ENCODE measurements at places on chromosomes 2 and 18.

DNA sequence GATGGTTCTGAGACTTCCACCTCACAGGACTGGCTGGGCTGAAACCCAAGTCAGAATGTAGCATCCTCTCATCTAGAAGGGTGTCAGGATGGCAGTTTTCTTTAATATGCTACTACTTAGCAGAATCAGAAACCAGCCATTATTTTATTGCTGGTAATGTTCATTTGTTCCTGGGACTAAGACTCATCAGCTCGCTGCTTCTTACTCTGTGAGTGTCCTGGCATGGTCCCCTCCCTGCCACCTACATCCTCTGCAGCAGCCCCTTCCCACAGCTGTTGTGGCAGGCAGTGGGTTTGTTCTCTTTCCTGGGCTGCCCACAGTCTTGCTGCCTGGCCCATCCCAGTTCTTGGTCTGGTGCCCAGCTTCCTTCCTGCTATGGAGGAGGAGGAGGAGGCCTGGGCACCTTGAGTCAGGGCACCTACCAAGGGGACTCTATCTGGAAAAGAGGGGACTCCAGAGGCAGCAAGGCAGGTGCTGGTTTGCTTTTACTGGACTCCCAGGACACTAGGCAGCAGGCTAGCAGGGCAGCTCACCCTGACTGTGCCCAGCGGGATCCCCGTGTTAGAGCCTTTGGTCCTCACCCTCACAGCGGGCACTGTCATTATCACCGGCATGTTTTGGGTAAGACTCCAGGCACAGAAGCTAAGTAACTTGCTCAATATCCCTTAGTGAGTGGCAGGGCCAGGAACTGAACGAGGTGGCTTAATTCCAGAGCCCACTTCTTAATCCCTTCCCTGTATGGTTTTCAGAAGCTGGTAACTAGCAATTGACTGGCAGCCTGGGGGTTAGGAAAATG lies 62.1 kb downstream of the LRRFIP1 start:
- DNase-seq, result peak; percentile 56

DNA sequence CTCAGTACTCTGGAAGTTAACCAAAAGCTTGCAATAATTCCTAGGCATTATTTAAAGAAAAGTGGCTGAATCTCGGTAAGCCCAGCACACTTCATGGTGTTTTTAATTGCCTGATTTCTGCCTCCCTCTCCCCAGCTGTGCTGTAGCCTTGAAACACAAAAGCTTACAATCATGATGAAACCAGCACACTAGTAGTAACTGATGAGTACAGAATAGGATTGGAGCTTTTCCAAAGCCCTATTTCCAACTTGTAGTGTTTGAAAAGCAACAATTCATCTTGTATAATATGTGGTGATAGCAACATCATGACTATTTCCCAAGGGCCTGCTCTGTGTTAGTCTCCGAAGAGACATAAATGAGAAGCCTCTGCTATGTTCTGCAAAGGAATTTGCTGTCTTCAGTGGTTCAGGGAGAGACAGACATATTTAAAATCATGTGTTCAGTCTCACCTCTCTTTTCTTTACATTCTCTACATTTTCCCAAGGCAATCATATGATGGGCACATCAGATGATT lies 1015.0 kb downstream of the BCL11A start:
- DNase-seq, result no peak

DNA sequence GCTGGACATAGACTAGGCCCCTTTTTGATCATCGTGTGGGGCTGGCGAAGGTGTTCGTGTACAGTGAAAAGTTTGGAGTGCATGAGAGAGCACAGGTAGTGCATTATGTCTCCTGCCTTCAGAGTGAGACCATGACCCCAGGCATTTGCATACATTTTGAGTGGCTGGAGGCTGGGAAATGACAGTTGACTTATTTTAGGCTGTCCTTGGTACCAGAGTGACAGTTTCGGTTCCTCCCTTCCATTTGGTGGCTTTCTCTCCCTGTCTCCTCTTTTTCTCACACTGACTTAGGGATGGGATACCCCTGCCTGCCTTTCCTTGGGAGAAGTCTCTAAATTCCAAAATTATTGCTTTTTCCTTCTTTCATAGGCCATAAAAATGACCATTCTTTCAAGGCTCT lies 20.1 kb downstream of the SERPINB12 start:
- no peak for DNase-seq

DNA sequence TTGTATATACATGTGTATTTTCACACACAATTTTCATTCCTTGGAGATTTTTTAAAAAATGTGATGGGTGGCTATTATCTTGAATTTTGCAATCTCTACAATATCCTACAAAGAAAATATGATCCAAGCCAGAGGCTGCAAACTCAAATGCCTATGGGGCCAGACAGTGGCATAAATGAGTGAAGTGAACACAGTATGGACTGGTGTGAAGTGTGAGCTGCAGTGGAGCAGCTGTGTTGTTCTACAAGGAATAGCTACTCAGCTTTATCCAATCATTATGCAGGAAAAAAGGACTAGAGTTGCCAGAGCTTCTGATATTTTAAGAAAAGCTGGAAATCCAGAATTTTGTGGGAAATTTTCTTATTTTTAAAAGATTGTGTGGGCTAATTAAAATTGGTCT lies 62.1 kb downstream of the ARHGEF33 start:
- DNase-seq, result no peak

DNA sequence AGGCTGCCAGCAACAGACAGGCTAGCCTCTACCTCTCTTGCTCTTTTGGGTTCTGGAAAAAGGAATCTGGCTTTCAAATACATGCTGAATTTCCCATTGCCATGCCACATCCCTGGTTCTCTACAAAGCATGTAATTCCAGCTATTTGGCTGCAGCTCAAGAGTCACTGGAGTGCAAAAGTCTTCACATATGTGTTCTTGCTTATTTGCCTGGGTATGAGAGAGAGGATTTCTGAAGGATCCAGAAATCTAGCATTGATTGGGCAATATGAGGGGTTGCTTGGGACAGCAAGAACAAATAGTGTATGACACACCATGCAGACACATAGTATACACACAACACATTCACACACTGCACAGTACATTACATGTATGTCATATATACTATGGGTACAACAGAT lies 30.7 kb upstream of the LGALSL start:
- no peak for DNase-seq

DNA sequence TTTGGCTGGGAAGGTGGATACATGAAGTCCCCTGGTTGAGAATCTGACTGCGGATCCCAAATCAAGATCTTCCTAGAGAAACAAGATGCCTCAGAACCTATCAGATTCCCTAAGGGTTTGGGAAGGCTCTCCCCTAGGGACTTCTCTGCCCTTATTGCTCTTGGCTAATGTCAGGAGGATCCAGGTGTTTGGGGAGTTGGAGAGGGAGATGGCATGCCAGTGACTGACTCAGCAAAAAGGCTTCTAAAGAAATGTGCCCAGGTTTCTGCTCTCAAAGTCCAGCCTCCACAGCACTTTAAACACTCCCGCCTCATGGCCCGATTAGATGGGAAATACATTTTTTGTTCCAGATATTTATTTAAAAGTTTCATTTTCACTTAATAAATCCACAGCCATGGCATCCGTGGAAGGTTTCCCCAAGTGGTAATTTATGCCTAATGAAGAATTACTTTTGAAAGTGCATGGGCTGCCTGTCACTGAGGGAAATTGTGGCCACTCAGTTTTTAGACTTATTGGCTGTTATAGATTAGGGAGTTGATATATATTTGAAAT lies 156.4 kb downstream of the OSR1 start:
- no peak for DNase-seq

Measured in CD4-positive, alpha-beta T cell treated with Interleukin-2 at 100 ng/mL for 4 hours (primary cell).